ENCODE measurements at places on chromosomes 5 and 9.

GRCh38 chr9:81560851-81561732 lies 128.3 kb downstream of the TLE1 start:
- DNase-seq: no peak

GRCh38 chr5:113087976-113088514 lies 111.4 kb downstream of the DCP2 start:
- no peak for DNase-seq

GRCh38 chr9:83430681-83431080 lies 107.5 kb downstream of the FRMD3 start:
- no peak for DNase-seq

- no peak for DNase-seq
Observed at GRCh38 chr9:106859957-106860720, 2.8 kb upstream of the ZNF462 start.

GRCh38 chr5:54876-55569 lies 36.9 kb upstream of the PLEKHG4B start:
- no peak for DNase-seq

GRCh38 chr5:122222580-122222979 lies 89.5 kb upstream of the SNCAIP start:
- DNase-seq: no peak

- no peak for DNase-seq
Observed at GRCh38 chr5:137281201-137281600, 217.9 kb downstream of the SPOCK1 start.

GRCh38 chr5:158051036-158051435 lies 192.1 kb upstream of the CLINT1 start:
- DNase-seq: no peak

DNA sequence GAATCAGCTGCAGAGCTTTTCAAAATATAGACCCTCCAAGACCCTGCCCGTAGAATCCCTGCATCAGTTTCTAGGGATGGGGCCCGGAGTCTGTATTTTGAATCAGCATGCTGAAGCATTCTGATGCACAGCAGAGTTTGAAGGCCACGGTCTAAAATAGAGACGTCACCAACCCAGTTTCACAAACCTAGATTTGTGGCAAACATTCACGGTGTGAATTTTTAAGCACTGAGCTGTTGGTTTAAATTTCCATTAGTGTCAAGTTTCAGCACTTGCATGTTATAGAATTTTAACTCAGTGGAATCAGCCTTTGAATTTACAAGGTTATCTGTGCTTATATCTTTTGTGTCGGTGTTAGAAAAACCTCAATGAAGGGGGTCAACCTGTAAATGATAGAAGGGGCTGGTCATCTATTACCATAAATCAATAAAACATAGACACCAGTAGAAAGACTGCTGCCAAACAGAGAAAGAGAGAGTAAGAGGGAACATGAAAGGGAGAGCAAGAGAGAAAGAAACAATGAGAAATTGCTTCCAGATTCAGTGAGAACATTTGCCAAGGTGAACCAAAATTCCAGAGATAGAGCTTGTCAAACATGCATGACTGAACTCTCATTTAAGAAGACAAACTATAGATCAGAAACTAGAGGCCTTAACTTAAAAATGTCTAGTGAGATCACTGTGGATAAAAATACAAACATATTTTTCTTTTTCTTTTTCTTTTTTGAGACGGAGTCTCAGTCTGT lies 414.9 kb downstream of the ZSWIM6 start:
- no peak for DNase-seq

DNA sequence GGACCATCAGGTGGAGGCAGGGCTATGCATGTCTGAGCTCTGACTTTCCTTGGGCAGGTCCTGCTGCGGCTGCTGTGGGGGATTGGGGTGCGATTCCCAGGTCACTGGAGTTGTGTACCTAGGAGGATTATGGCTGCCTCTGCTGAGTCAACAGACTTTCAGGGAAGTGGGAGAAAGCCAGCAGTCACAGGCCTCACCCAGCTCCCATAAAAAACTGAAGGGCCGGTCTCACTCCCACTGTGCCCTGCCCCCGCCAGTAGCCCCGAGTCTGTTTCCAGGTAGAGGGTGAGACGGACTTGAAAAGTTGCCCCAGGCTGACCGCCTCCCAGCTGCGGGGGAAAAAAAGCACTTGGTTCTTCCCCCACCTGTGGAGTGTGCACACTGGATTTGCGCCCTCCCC lies 76.7 kb downstream of the FAM170A start:
- DNase-seq: no peak

GRCh38 chr5:146622391-146622790 lies 106.4 kb upstream of the GPR151 start:
- DNase-seq: no peak

DNA sequence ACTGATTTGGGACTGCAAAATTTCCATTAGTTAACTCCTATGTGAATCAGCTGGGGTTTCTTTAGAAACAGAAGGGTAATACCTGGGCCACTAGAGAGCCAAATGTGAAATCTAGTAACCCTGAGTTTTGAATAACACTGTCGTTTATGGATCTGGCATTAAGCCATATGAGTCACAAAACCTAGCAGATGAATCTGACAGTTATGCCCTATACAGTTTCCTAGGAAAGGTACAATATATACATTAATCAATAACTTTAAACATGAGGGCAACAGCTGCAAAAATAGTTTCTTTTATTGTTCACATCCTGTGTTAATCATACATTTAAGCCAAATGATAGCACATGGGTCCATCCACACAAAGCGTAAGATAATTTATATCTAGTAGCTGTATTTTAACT lies 56.9 kb downstream of the PAM start:
- DNase-seq: no peak

DNA sequence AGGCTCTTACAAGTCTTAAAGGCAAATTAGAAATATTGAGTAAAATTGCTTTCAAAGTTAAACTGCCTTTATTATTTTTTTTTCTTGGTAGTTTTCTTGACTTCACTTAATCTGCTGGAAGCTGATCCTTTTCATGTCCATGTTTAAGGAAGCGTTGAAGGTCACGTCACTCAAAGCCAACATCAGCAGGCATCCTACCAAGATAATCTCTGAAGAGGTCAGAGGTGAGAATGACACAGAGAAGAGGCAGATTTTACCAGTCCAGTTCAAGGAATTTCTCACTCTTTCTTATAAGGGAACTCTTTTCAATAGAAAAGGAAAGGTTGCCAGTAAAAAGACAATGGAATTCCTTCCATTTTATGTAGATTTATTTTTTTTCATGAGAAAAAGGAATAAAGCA lies 259.8 kb downstream of the ANXA1 start:
- DNase-seq: no peak

DNA sequence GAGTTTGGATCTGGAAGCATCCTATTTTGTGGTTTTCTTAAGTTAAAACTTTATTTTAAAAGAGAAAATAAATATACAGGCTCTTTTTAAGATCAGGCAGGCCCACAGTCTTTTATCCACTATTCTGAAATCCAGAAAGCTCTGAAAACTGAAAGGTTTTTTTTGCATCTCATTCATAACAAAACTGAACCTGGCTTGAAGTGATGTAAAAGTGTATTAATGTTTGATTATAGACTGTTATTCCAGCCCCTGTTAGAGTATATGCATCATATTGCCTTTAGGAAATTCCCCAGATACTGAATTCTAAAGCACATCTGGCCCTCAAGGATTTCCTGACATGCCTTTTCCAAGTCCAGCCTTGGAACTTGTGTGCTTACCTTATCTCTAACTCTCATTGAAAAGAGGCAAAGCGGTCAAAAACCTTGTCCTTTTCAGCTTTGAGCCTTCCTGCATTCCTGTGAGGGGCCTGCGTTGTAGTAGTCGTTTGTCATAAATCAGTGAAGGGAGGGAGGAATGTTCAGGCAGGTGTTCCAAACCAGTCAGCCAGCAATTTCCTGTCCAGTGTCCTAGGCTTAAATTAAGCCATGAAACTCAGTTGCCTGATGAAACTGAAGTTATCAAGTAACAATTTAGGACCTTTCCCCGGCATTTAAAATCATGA lies 110.4 kb downstream of the TLE4 start:
- DNase-seq: no peak

- no peak for DNase-seq
Observed at GRCh38 chr5:43038496-43038989, 1.6 kb downstream of the ANXA2R start.
